ENCODE measurements at places on chromosomes 4 and X.

- no peak for DNase-seq
These were observed 250.3 kb upstream of the FAM47A start for GRCh38 chrX:34382416-34382815.

DNA sequence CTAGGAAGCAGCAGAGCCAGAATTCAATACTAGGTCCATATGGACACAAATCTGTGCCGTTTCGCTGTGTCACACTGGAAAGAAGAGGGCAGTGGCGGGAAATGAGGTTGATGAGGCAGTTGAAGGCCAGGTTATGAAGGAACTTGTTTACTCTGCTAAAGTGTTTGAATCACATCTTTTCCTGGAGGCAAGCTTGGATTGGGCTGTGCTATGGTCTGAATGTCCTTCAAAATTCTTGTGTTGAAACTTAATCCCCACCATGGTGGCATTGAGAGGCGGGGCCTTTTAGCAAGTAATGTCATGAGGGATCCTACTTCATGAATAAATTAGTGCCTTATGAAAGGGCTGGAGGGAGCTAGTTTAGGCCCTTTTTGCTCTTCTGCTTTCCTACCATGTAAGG is 2.1 kb upstream of the ERCC6L start:
- DNase-seq, result no peak

DNA sequence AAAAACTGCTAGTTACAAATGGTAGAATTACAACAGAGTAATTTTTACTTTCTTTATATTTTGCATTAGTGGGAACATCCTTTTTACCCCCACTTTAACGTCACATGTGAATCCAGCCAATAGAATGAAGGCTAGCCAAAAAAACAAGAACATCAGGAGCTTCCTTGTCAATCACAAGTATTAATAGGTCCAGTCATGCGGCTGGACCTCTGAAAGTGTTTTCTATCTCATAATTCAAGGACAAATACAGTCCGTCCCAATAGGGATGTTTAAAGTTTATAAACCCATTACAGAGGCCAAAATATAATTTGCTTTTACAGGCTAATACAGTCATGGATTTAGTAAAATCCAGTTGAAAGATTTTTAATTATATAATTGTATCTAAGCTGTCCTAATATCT is 110.7 kb downstream of the APBB2 start:
- no peak for DNase-seq

- DNase-seq, result peak; percentile 7
These were observed 171.8 kb downstream of the HNRNPD start for GRCh38 chr4:82201805-82202641.

- no peak for DNase-seq
These were observed 57.1 kb downstream of the KIAA0232 start for GRCh38 chr4:6839579-6839978.

DNA sequence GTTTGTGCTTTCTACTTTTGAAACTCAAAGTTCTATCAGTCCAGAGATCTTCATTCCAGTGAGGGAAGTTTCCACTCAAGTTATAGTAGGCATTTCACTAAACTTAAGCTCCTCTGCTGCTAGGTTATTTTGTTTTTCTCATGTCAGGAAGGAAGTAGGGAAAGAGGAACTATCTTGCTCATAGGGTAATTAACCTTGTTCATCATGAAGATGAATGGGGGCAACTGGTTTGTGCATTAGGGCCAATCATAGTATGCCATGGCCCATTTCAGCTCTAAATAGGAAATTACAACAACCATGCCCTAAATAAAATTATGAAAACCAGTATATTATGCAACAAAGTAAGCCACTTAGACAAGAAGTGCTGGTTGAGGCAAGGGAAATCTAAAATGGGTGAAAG is 804.7 kb upstream of the NDST4 start:
- DNase-seq, result no peak

- DNase-seq, result no peak
These were observed 199.2 kb downstream of the RAB28 start for GRCh38 chr4:13284932-13285331.

GRCh38 chr4:141807103-141807891 is 170.9 kb downstream of the IL15 start:
- DNase-seq, result no peak

- DNase-seq, result no peak
These were observed 50.3 kb downstream of the EFNB1 start for GRCh38 chrX:68878977-68879645.

DNA sequence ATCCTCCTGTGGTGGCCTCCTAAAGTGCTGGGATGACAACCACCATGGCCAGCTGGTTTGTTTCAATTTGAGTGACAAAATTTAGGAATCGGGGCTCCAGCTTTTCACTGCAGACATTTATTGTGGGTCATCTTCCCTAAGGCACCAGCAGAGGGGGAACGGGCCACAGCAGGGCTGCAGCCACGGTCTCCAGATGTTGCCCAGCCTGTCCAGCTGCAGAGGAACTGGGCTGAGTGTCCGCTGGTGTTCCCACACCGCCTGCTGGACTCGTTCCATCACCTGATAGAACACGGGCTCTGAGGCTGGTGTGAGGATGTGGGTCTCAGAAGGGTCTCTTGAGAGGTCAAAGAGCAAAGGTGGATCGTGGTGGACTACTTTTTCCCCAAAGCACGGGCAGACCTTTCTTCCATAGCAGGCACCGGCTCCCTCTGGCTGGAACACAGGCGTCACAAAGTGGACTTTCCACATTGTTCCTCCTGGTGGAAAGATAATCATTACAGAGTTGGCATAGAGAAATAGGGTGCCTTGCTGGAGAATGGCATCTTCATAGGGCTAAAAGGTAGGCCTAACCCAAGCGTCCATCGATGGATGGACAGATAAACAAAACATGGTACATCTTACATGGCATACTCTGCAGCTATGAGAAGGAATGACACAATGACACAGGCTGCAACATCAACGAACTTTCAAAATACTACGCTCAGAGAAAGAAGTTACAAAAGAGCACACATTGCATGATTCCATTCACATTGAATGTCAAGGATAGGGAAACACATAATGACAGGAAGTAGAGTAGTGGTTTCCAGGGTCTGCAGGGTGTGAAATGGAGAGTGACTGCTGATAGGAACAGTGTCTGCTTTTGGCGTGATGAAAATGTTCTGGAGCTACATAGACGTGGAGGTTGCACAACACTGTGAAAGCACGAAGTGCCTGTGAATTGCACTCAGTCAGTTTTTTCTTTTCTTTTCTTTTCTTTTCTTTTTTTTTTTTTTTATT is 5.9 kb upstream of the ARSD start:
- DNase-seq, result no peak

- DNase-seq, result no peak
These were observed 313.0 kb downstream of the ARHGAP10 start for GRCh38 chr4:148044912-148045352.

DNA sequence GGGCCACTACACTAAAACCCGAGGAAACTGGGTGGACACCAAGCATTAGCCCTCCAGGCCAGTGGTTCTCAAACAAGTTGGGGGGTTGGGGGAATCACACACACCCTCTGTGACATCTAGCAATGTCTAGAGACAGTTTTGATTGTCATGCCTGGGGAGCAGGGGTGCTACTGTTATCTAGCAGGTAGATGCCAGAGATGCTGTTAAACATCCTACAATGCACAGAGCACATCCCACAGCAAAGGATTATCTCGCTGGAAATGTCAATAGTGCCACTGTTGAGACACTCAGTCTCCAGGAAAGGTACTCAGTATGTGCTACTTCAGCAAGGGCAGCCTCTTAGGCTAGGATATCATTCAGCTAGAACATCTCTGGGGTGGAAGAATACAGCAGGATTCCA is 1.3 kb downstream of the SMC1A start:
- no peak for DNase-seq

- no peak for DNase-seq
These were observed 65.6 kb downstream of the POLR2B start for GRCh38 chr4:57044279-57044678.

DNA sequence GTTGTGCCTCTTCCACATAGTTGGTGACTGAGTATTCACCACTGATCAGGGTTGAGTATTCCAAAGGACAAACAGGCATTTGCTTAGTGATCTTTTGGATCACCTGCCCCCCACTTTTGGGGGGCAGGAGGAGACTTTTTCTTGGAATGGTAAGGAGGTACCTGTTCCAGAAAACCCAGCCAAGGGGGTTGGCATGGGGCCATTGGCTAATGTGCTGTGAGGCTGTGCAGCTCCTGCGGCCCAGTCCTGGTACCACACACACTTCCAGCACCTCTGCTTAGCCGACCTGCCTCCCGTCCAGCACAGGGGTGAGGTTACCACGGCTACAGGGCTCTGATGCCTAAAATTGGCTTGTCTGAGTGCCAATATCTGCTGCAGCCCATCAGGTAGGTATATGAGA is 40.1 kb upstream of the MGST2 start:
- no peak for DNase-seq

DNA sequence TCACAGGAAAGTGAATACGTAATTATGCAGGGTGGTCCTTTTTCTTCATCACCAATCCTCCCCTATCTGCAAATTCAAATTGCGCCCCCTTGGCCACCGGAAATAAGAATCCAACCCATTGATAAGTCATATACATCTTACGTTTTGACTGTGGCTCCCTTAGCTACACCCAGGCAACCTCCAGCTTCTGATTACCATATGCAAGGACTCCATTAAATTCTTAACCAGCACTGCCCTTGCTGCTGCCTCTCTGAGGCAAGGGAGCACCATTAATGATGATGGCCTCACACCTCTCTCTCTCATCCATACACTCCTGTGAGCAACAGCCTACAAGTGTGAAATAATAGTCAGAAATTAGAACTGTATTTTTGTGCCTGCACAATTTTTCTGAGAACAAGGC is 106.0 kb upstream of the NOCT start:
- no peak for DNase-seq

DNA sequence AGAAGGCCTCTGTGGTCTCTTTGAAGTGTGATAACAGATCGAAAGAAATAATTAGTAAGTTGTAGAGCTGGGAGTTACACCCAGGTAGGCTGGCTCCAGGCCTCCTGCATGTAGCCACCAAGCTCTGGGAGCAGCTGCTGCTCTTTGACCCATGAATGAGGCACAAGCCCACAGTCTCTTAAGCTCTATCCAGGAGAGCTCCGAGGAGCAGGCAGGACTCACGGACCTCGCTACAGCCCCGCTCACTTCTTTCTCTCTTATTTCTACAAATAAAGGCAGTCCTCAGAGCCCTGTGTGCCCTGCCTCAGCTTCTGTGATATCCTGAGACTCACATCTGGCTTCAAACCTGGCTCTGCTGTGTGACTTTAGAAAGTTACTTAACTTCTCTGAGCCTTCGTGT is 86.9 kb downstream of the EVC start:
- no peak for DNase-seq

GRCh38 chr4:102620697-102621497 is 119.7 kb downstream of the NFKB1 start:
- no peak for DNase-seq

GRCh38 chrX:95760356-95760755 is 924.3 kb upstream of the DIAPH2 start:
- no peak for DNase-seq

- DNase-seq, result no peak
These were observed 92.5 kb downstream of the AREG start for GRCh38 chr4:74537459-74537858.

DNA sequence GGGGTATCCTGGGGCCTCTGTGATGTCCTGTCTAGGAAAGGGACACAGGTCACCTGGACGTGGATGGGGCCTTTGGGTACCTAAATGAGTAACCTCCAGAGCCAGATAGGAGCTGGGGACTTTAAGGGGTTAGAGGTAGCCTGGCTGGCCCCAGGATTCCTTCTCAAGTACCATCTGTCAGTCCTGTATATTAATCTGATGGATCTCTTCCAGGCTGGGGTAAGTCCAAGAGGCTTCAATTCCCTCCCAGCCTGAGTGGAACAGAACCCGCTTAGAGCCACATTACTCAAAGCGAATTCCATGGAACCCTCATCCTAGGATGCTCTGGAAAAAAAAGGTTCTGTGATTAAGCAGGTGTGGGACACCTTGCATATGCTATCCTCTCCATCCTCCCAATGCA is 24.8 kb upstream of the MAP3K15 start:
- no peak for DNase-seq

- DNase-seq, result peak; percentile 66
These were observed at the start of gene SGCB for GRCh38 chr4:52038103-52038912. SGCB (minus strand) TSS chr4:52038299; CDS start chr4:52038259, 40 bp downstream.

DNA sequence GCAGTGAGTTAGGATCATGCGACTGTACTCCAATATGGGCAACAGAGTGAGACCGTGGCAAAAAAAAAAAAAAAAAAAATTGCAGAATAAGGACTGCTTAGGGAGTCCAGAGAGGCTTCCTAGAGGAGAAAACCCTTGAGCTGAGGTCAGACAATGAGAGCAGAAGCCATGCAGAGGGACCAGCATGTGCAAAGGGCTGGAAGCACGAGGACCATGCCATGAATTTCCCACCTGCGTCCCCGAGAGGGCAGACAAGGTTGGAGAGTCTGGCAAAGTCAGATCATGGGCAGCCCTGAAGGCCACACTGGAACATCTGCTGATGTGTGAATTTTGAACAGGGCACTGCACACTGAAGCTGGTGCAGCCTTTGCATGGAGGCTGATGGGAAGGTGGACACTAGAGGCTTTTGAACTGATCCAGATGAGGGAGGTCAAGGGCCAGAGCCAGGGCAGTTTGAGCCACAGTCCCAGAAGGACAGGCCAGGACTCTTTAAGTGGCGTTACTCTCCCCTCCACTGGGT is 6.5 kb upstream of the JAKMIP1 start:
- DNase-seq, result no peak

DNA sequence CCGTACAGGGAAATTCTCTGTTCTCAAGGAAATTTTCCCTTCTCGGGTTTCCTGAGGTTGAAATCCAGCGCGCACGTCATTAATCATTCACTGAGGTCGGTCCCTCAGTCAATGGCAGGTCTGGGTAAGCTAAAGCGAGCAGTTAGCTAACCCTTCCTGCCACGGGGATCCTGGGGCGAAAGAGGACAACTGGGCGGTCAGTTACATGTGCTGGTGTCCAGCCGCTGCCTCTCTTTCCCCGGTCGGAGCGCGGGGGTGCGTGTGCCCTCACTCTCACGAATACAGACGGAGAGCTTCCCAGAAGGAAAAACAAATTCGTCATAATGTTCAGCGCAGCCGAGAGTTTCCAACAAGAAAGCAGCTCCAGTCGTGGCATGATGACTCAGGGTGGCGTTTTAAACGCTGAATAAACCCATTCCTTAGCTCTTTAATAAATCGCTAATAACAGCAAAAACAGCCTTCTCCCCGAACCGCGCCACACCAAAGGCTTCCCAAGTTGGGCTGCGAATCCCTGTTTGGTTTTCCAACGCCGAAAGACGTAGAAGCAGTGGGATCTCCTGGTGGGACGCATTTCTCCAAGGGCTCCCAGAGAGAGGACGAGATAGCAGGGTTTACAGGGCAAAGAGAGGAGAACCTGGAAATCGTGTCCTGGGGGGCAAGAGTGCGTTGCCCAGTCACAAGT is 752 bp upstream of the FGF5 start:
- no peak for DNase-seq

DNA sequence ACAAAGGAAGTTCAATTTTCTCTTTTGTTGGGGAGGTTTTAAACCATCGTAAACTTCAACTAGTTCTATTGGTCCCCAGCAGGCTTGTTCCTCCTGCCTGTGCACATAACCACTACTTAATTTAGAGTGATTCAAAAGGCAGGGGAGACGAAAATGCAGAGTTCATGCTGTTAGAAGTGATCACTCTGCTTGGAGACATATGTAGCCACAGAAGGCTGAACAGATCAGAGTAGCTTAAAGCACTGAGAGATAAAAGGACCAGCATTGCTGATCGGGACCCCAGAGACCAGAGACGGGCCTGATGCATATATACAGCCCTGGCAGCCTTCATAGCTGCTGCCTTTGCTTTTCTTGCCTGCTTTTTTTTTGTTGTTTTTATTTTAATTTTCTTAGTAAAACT is 662.0 kb upstream of the CPEB2 start:
- DNase-seq, result no peak

- DNase-seq, result no peak
These were observed 407.9 kb downstream of the PCDH18 start for GRCh38 chr4:137124278-137124932.
